ENCODE measurements at places on chromosomes 12 and 14.
A peak's percentile ranks its signal among the peaks of the same experiment; 100 is the strongest.

- no peak for DNase-seq
These were observed 114.4 kb downstream of the ZNF664 start for GRCh38 chr12:124087266-124088051.

DNA sequence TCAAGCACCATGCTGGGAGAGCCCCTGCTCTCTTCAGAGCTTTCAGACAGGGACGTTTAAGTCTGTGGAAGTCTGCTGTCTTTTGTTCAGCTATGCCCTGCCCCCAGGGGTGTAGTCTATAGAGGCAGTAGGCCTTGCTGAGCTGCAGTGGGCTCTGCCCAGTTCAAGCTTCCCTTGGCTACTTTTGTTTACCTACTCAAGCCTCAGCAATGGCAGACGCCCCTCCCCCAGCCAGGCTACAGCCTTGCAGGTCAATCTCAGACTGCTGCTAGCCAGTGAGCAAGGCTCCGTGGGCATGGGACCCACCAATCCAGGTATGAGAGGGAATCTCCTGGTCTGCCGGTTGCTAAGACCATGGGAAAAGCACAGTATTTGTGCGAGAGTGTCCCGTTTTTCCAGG lies 37.4 kb upstream of the C12orf71 start:
- DNase-seq = no peak

DNA sequence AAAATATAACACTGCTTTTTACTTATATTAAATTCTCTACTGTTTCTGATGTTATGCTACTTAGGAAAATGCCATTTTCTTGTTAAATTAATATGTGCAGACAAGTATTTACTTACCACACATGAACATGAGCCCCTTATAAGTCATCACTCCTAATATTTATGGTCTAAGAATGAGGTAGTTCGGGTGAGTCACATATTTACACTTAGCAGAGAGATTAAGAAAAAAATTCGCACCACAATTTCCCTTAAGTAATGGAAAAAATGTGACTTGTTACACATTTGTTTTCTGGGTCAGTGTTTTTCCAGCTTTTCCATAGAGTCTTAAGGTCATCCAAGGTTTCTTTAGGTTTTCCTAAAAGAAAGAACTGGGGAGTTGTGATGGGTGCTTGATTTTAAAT lies 68.3 kb downstream of the RERG start:
- DNase-seq = no peak

DNA sequence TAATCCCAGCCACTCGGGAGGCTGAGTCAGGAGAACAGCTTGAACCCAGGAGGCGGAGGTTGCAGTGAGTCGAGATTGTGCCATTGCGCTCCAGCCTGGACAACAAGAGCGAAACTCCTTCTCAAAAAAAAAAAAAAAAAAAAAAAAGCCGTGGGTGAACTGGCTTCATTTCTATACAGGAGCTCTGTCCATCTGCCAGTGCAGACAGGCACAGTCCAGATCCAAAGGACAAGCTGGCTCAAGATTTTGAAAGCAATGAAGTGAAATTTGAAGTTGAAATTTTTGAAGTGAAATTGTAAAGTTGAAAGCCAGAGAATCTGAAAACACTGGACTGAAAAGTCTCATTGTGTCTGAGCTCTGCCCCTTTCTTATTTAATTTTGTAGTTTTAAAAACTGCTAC lies 134.7 kb downstream of the CALM1 start:
- no peak for DNase-seq

DNA sequence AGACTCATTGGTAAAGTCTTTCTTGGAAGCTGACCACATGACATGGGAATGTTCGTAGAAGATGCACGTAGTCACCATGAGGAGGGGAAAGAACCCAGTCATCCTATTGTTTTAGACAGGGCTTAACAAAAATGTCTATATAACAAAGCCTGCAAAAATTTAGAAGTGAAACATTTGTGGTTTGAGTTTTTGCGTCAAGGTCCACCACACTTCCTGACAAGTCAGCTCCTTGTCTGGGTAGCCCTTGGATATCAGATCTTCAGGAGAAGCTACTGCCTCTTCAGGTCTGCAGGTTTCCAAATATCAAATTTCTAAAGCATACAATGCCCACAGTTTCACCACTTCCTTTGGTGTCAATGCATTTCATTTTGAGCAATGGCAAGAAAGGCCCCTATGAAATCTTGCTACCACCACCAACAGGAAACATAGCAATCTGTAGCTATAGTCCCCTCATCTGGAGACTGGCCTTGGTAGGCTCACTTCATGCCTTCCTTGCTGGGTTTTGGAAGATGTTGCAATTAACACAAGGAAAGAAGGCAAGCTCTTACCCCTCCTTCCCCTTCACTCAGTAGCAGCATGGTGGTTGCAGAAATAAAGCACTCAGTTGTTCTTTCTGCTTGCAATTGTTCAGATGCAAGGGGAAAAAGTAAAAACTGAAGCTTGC lies 235.2 kb downstream of the PCNX1 start:
- DNase-seq = no peak

DNA sequence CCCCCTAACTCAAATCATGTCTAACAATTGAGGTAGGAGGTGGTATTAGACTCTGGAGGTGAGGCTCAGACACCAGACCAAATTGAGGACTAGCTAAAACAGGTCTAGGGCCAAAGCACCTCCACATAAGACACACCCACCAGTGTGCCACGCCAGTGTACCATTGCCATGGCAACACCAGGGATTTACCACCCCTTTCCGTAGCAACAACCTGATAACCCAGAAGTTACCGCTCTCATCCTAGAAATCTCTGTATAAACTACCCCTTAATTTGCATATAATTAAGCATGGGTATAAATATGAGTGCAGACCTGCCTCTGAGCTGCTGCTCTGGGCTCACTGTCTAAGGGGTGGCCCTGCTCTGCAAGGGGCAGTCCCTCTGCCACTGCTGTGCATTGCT lies 57.4 kb upstream of the PPP2R5C start:
- DNase-seq = peak; percentile 16

- no peak for DNase-seq
These were observed 294.8 kb upstream of the TMPO start for GRCh38 chr12:98220636-98221035.

DNA sequence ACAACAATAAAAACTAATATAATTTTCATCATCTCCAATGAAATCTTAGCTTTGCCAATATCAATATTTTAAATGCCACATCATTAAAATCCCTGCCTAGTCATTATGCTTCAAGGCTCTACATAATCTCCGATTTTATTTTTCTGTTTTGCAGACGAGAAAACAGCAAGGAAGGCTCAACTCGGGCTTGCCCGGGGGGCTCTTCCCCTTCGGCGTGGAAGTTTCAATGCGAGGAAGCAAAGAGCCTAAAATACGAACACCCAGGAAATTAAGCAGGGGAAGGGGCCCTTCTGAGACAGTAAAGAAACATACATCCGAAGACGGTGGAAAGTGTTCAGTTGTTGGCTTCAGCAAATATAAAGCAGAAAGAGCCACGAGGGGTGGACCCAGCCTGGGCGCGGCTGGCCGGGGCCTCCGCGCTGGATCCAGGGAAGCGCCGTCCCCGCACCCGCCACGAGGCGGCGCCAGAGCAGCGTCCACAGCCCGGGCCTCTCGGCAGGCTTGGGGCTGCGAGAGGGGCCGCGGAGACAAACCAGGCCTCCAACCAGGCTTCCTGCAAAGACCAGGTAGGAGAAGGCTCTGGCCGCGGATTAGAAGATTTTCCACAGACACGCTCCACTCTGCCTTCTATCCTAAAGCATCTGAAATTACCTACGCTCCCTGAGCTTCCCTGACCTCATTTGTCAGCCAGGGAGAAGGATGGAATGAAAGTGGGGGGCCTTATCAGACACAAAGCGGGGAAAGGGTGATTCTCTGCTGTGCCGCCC lies 77.2 kb downstream of the SERPINA3 start:
- DNase-seq = no peak

- DNase-seq = no peak
These were observed 40.0 kb downstream of the ISCA2 start for GRCh38 chr14:74533576-74533975.

GRCh38 chr12:96438330-96438729 lies 38.1 kb upstream of the CDK17 start:
- DNase-seq = no peak

DNA sequence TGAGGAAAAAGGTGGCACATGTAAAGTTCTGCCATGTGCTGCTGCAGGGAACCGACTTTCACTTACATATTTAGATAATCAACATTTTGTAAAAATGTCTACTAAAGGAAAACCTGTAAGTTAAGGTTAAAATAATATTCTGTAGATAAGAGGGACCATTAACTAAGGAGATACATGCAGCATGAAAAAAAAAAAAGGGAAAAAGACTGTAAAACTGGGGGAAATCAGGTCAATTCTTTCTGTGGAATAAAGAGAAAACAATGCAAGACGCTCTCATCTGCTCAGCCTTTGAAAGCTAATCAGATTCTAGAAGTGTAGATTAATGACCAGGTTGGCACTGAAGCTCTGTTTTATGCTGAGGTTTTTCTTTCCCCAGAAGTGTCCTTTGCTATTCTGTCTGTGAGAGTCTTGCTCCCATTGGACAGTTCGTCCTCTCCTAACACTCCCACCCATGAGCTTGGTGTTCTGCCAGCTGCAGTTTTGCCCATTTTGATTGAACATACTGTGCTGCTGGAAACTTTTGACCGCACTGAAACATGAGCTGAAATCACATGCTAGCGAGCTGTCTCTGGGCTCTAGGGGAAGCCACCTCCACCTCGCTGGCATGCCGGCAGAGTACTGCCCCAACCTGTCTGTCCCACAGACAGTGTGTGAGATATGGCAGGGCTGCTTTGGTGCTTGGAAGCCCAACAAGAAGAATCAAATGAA lies 39.7 kb downstream of the PPTC7 start:
- no peak for DNase-seq

DNA sequence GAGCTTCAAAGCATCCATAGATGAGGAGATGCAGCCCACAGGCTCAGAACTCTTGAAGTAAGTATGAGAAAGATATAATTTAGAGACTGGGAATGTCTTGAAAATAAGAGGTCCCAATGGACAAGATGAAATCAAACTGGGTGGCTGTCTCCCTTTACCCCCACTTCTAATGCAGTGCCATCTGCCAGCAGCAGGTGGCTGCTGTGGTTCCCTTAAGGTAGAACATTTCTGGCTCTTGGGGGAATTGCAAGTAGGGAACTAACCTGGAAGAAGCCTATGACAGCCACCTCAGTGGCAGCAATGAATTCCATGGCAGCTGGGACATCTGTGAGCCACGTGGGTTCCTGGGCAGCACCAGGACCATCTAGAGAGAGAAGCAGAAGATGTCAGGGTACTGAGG lies 648 bp downstream of the ERP27 start:
- no peak for DNase-seq

DNA sequence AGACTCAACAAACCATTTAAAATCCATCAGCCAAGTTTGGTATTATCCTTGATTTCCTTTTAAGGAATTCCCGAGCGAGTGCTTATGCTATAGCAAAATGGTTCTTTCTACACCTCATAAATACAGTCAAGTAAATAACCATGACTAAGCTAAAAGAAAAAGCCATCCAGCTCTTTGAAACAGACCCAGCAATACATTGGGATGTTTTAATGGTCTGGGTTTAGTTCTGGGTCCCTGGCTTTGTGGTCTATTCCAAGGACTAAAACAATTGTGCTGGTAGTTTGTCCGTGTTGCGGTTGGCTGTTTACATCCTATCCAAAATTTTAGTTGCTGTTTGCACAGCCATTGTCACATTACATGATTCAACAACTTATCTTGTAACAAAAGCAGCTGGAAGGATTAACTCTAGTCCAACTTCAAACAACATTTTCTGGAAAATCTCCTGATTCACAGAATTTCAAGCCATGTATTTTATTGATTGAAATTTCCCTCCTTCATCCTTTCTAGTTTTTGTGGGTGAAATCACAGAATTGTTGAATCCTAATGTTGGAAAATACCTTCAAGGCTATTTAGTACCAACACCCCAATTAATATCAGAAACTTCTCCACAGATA lies 19.6 kb downstream of the KLRB1 start:
- DNase-seq = no peak

DNA sequence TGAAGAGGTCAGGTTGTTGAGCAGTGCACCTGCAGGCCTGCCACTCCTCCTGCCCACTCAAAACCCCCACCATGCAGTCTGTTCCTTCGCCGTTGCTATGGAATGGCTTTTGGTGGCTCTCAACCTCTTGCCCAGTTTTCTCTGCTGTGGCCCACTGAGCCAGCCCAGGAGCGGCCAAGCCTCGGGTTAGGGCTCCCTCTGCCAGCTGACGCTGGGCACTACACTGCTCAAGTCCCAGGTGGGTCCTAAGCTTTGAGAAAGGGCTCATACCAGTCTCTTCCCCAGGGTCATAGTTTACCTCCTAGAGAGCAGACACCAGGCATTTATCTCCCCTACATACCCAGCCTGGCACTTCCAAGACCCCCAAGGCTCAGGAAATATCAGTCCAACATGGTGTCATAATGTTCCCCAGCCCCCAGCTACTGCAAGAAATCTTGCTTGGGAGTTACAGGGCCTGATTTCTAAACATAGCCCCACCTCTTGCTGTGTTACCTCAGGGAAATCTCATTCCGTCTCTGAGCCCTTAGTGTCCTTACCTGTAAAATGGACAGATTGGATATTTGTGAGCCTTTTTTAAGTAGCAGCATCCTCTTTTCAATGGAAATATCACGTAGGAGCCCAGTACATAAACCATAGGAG lies 59.4 kb downstream of the TSPAN11 start:
- DNase-seq = no peak

DNA sequence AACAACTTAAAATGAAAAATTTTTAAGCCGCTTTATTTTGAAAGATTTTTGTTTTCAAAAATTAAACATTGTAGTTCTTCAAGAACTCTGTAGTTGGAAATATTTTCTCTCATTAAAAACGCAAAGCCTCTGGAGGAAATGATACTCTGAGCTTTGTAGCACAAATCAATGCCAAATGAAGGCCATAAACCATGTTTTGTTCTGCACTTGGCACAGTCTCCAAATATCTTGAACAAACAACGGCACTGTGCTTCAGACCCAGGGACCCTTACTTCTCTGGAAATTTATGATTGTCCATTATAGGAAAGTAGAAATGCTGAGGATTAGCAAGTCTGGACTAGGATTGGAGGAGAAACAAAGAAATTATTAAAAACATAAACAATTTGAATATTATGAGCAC lies 160.8 kb upstream of the BMP4 start:
- DNase-seq = no peak

- no peak for DNase-seq
These were observed 31.4 kb downstream of the PSEN1 start for GRCh38 chr14:73167727-73168126.

- no peak for DNase-seq
These were observed 1209.8 kb downstream of the FLRT2 start for GRCh38 chr14:86739761-86740160.

- no peak for DNase-seq
These were observed 34.5 kb upstream of the FOS start for GRCh38 chr14:75244121-75244520.

- no peak for DNase-seq
These were observed 599.3 kb downstream of the SLC6A15 start for GRCh38 chr12:84313323-84313675.

Data from effector memory CD4-positive, alpha-beta T cell (primary cell).